ENCODE measurements at places on chromosomes 7 and 10.

- no peak for DNase-seq
Measured at GRCh38 chr7:141071260-141071854, 2.5 kb upstream of the TMEM178B start.

GRCh38 chr10:117348236-117348635, 27.0 kb downstream of the PDZD8 start:
- no peak for DNase-seq

DNA sequence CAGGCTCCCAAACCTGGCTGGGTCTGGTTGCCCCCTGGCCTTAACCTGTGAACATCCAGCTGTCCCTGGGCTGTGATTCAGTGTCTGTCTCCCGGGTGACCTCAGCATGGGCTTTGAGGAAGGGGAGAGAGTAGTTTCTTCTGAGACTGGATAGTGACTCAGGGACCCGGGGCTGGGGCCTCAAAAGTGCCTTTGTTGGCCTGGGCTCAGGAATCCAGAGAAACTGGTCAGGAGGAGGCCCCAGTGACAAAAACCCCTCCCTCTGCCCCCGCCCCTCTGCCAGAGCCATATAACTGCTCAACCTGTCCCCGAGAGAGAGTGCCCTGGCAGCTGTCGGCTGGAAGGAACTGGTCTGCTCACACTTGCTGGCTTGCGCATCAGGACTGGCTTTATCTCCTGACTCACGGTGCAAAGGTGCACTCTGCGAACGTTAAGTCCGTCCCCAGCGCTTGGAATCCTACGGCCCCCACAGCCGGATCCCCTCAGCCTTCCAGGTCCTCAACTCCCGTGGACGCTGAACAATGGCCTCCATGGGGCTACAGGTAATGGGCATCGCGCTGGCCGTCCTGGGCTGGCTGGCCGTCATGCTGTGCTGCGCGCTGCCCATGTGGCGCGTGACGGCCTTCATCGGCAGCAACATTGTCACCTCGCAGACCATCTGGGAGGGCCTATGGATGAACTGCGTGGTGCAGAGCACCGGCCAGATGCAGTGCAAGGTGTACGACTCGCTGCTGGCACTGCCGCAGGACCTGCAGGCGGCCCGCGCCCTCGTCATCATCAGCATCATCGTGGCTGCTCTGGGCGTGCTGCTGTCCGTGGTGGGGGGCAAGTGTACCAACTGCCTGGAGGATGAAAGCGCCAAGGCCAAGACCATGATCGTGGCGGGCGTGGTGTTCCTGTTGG, at the start of gene CLDN4:
TSS of gene CLDN4 (plus strand) at position 316 of the 903 bp plus-strand sequence. CDS start at position 522, 206 bp downstream.
- no peak for DNase-seq

DNA sequence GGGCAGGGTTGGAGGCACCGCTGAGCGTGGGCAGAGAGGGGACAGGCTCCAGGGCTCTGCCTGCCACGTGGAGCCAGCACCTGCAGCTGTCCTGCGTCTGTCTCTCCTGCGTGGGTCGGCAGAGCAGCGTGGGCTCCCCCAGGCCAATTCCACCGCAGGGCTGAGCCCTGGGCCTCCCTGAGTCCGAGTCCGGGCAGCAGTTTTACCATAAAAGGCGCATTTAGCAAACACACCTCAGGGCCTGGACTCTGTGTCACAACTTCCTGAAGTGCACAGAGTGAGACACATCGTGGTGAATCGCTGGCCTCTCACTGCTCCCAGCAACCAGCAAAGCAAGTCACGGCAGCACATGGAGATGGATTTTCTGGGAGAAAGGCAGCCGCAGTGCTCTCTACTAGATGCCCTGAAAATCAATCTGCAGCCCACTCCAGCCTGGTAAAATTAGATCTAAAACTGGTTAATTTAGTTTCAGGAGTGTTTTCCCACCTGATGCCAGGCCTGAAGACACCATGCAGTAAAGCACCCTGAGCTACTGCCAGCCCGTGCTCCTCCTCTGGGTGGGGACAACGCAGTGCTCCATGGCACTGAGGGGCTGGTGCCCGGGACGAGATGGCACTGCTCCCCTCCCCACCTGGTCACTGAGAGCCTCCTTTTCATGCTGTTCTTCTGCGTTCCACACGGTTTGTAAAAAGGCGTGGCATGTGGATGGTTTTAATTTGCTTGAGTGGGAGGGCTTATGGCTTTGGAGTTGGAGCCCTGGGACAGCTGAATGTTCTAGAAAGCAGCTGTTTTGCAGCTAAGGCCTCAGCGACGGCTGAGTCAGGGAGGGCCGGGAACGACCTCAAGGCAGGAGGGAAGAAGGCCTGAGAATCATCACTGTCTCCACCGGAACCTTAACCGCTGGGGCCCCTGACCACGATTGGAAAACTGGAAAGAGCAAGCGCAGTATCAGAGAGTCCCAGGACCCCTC, 336.9 kb downstream of the ADARB2 start:
- no peak for DNase-seq

DNA sequence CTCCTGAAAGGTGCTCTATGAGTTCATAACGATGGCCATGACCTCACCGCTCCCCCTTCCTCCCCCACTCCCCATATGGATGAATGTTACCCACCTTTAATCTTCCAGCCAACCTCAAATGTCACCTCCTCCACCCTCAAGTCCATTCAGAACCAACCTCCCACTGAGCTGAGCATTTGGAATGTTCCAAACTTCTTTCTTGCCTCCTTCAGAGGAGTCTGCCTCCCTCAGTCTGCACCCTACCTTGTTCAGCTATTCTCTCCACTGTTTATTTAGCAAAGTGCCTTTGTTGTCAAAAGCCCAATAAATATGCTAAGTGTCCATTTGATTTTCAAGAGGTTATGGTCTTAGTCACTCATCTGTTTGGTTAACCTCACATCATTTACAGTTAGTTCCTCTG, 22.9 kb upstream of the MTPAP start:
- no peak for DNase-seq

- no peak for DNase-seq
Measured at GRCh38 chr10:7230951-7231350, 179.9 kb downstream of the SFMBT2 start.

DNA sequence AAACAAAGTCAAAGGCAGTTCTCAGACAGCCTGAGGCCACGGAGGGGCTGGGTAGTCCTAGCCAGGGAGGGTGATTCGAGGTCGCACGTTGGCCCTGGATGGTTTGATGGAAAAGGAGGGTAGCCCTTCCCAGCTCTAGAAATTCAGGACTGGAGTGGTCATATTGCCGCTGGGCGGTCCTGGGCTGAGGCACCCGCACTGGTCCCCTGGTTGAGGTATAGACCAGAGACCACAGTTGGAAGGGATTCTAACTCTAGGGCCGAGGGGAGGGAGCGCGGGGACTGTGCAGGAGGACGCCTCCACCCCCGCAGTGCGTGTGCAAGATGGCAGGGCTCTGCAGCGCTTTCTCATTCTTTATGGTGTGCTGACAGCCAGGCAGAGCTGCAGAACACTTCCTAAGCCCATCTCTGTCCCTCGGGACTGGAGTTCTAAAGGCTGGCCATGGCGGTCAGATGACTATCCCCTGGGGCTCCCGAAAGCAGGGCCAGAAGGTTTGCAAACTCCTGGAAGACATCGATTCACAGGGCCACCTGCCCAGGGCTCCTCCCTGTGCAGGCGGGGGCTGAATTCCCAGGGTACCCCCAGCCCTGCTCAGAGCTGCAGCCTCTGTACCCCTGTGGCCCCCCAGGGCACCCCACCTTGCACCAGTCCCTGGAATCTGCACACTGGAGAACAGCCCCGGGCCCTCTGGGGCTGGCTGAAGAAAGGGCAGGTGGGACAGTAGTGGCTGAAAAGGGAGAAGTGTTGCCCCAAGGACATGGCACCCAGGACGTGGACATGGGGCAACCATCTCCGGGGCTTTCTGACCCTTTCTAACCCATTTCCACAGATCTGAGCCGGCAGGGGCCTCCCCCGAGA, 51.0 kb upstream of the ELN start:
- no peak for DNase-seq

DNA sequence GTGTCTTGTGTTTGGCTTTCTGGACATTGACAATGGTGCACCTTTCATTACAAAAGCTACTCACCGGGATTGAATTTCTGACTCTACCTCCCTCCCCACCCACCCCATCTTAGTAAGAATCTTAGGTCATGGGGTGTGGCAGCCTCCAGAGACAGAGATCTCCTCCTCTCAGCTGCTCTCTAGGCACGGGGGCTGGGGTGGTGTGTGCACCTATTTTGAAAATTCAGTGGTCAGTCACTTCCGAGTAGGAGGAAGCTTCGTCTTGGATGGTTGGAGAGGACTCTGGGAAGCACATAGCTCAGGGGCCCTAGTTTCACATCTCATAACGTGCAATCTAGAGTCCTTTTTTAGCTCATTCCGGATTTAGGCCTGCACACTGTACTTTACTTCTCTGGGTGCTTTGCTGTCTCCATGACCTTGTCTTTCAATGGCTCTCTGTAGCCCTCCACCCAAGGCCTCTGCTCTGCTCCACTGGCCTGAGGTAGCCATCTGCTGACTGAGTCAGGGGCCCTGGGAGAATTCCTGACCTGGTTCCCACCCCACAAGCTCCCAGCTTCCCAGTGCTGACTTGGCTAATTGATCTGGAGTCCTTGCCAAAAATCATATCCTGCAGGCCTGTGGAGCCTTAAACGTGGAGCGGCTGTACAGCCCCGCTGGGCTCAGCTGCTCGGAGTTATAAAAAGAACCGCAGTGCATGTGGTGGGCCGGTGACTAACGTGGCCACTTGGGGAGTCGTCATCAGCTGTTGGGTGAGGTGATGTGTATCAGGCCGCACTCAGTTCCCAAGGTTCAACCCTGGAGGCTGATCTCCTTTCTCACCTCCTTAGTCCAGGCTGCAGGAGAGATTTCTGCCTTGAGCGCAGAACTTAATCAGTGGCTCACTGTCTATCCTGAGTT, 19.3 kb upstream of the ADAMTS14 start:
- DNase-seq, result no peak

- DNase-seq, result no peak
Measured at GRCh38 chr7:25852211-25852938, 299.6 kb upstream of the NFE2L3 start.

- DNase-seq, result no peak
Measured at GRCh38 chr10:88181902-88182600, 318.6 kb downstream of the PTEN start.

GRCh38 chr10:123563581-123563855, 102.6 kb upstream of the GPR26 start:
- DNase-seq, result no peak

- no peak for DNase-seq
Measured at GRCh38 chr10:102962267-102962666, 44.2 kb downstream of the CNNM2 start.

DNA sequence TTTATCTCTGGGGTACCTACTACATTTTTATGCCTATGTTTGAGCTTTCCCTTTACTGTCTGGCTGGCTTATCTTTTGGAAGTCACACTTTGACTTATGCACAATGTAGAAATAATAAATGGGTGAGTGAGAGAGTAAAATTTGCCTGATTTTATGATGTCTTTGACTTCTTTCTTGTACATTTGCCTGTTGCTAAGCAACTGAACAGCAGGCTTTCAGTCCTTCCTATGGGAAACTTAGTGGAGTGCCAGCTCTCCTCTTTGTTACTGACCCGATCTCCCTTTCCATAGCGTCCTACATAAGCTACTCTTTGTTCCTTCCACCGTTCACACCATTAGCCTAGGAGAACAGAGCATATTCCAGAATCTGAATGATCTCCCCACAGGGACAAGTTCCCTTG, 4.2 kb downstream of the TAS2R60 start:
- no peak for DNase-seq

GRCh38 chr10:91705948-91706670, 73.2 kb upstream of the PPP1R3C start:
- no peak for DNase-seq
